ENCODE measurements at places on chromosomes 4 and X.
A peak's percentile ranks its signal among the peaks of the same experiment; 100 is the strongest.

- no peak for DNase-seq
These were observed 36.7 kb upstream of the KLHL13 start for GRCh38 chrX:118153270-118153669.

- DNase-seq = peak; percentile 69
These were observed 1.5 kb downstream of the P2RY8 start for GRCh38 chrX:1535241-1536041.

- DNase-seq = no peak
These were observed 167.7 kb downstream of the NPNT start for GRCh38 chr4:106063009-106063408.

DNA sequence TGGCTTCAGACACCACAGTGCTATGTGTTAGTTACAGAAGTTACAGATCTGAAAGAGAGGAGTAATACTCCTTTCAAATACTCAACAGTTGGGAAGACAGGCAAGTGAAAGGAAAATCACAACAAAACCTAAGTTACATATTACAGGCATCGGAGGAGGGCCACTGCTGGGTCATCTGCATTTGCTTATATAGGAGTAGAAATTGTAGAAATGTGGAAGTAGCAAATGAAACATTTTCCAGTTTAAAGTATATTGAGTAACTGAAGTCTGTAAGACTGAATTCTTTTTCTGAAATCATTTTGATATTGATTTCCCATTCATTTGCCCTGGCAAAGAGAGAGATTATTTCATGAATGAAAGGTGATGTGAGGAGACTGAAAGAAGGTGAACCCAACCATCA is 201.7 kb downstream of the SPRY1 start:
- DNase-seq = no peak

GRCh38 chr4:15695240-15695699 is 7.6 kb upstream of the BST1 start:
- no peak for DNase-seq

GRCh38 chr4:106365613-106366012 is 3.0 kb downstream of the GIMD1 start:
- DNase-seq = no peak

DNA sequence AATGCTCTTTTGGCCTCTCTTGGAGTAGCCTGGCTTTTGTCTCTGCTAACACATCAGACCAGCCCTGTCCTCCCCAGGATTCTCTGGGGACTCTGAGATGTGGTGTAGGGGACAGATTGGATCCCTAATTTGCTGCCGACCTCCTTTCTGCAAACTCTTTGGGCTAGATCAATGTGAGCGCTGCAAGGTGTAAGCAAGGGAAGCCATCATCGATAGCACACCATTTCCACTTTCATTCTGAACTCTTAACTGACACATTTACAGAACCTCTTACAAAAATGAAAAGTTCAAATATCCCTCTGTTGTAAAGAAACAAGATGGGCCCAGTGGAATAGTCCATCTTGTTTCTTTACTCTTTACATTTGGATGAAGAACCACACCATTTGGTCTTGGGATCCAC is 46.6 kb downstream of the PGRMC2 start:
- no peak for DNase-seq

- no peak for DNase-seq
These were observed 413.6 kb downstream of the AFF2 start for GRCh38 chrX:148913971-148914370.

DNA sequence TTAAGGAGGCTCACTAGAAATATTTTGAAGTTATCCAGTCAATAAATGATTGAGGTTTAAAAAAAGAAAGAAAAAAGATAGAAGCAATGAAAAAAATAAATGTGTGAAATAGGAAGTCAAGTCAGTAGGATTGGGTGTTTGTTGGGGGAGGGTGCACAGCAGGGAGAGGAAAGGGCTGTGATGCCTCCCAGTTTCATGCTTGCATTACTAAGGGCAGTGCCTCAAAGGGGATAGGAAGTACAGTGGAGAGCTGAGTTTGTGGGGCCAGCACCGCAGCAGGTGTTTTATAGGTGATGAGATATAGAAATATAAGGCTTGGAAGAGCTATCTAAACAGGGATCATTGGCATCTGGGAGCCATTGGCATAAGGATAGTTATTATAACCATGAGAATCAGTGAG is 919.2 kb downstream of the STIM2 start:
- DNase-seq = no peak

DNA sequence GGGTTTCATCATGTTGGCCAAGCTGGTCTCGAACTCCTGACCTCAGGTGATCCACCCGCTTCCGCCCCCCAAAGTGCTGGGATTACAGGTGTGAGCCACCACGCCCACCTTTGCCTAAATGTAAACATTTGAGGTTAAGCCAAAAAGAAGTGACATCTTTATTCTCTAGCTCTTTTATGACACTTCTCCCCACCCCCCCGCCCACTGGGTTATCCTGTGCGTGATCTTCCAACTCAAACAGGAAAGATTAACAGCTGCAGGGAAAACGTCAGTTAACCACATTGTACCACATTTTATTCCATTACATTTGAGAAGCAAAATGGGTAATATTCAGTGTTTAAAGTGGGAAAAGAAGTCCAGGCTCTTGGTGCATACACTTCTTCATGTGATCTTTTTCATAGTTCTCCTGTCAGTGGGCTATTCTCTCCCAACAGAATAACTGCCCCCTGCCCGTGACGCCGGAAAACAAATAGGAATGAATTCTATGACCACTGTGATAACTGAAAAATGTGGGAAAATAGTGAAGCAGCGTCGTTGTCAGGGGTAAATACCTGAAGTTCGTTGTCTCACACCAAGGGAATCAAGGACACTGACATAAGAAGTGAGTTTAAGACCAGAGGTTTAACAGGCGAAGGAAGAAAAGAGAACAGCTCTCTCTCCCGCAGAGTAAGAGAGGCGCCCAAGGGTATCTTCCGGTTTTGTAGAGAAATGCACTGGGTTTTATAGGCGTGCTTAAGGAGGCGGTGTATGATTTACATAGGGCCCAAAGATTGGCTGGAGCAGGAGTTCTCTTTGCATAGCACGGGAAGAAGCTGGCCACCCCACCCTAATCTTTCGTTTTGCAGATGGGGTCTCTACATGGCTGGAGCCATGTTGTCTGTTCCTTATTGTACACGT is 9.7 kb upstream of the SRD5A3 start:
- no peak for DNase-seq

Data from vagina (tissue), 2 donors.